NCI-H1092 treated with DMSO at 0.1 percent for 48 hours (cell line): ENCODE measurements at places on chromosomes 4 and X.

DNA sequence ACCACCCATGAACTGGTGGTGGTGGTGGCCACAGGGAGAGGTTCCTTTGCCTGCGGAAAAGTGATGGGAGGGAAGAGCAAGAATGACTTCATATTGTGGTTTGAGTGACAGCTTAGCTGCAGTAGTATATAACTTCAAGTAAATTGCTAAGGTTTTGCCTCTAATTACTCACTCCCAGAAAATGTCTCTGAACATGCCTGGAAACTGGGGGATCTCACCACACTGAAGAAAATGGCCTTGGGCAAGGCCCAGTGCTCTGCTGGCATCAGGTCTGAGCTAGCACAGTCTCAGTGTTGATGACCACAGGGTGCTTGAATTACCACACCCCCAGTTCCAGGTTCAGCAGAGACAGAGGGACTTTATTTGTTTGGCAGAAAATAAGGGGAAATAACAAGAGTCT is 2085.4 kb downstream of the ARAP2 start:
- no peak for DNase-seq

- DNase-seq = no peak
Measured at GRCh38 chr4:163492951-163493504, 1.5 kb upstream of the TMA16 start.

DNA sequence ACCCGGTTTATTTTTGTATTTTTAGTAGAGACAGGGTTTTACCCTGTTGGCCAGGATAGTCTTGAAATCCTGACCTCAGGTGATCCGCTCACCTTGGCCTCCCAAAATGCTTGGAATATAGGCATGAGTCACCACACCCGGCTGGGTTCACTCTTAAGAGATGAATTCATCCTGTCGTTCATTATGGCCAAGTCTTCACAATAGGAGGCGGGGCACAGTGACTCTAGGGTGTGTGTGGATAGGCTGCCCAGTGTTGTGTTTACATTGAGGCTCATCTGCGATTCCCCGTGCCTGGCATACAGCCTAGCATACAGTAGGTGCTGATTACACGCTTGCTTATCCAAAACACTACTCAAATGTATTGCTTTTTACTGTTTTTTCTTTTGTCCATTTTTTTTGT is 41.3 kb upstream of the IGFBP7 start:
- DNase-seq = no peak

- no peak for DNase-seq
Measured at GRCh38 chrX:98409867-98410266, 1526.2 kb downstream of the RPA4 start.

- no peak for DNase-seq
Measured at GRCh38 chrX:18461431-18461830, 36.0 kb downstream of the CDKL5 start.

- DNase-seq = no peak
Measured at GRCh38 chr4:94701631-94702300, 56.0 kb upstream of the BMPR1B start.
